PC-9 (cell line): ENCODE measurements at places on chromosomes 11 and 22. TPM values are rescaled to one million over a fixed set of nuclear protein-coding genes. Genes with fewer than 3 reads are reported as not detected.

The PGA5 gene
- not detected in 2 replicates for total RNA-seq

The APOA4 gene
- total RNA-seq = not detected in 2 replicates

GRCh38 chr11:102582140-102582539 lies 43.0 kb downstream of the MMP20 start:
- H3K4me1 ChIP-seq = peaks cover 9% of the 10 kb centered on the region
- no peak for DNase-seq
- H3K4me3 ChIP-seq = no peak overlapping the region
- H3K27ac ChIP-seq = no peak overlapping the region
- no peaks in the 10 kb centered on the region for H3K27me3 ChIP-seq

DNA sequence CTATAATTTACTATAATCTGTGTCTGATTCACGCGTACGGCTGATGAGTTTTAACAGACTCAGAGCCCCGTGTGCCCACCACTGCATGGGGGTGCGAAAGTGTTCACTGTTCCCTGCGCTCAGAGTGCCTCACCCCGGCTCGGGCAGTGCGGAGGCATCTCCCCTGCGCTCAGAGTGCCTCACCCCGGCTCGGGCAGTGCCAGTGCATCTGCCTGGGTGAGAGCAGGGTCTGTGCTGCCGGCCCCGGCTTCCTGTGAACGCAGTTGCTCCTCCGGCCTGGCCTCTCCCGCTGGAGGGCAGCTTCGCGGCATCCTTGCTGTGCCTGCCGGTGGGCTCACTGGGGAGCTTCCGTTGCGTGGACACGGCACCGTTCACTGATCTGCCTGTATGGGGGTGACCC lies 14.2 kb downstream of the PTDSS2 start:
- H3K27ac ChIP-seq = no peak overlapping the region
- no peaks in the 10 kb centered on the region for H3K27me3 ChIP-seq
- no peak for DNase-seq
- H3K36me3 ChIP-seq = no peaks in the 10 kb centered on the region
- no peak overlapping the region for H3K4me3 ChIP-seq
- peaks cover 20% of the 10 kb centered on the region for H3K4me1 ChIP-seq

DNA sequence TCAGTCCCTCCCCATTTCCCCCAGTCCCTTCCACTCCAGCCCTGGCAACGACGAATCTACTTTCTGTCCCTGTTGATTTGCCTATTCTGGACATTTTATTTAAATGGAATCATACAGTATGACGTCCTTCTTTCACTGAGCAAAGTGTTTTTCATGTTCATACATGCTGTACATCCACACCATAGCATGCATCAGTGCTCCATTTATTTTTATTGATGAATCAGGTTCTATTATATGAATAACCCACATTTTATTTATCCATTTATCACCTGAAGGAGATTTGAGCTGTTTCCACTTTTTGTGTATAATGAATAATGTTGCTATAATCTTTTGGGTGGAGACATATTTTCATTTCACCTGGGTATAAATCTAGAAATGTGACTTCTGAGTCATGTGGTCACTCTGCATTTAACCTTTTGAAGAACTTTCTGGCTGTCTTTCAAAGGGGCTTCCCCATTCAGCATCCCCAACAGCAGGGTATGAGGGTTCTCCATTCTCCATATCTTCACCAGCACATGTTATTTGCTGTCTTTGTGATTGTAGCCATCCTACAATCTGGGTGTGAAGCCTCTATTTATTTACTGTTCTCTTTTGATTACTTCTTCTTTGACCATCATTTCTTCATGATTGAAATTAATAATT lies 531.7 kb downstream of the ETS1 start:
- H3K4me1 ChIP-seq = no peaks in the 10 kb centered on the region; the same call in 1 of the 2 replicates
- no peaks in the 10 kb centered on the region for H3K27me3 ChIP-seq
- H3K27ac ChIP-seq = no peak overlapping the region
- no peak overlapping the region for H3K4me3 ChIP-seq
- DNase-seq = no peak
- H3K36me3 ChIP-seq = no peaks in the 10 kb centered on the region
